ENCODE measurements at places on chromosomes 16 and 17. TPM values are rescaled to one million over a fixed set of nuclear protein-coding genes. Genes with fewer than 3 reads are reported as not detected.

DNA sequence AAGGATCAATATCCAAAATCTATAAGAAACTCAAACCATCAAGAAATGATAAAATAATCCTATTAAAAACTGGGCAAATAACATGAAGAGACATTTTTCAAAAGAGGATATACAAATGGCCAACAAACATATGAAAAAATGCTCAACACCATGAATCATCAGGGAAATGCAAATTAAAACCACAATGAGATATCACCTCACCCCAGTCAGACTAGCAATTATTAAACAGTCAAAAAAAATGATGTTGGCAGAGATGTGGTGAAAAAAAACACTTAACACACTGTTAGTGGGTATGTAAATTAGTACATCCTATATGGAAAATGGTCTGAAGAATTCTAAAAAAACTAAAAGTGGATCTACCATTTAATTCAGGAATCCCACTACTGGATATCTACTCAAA is 379.0 kb upstream of the SOX9 start:
- no peak for DNase-seq

DNA sequence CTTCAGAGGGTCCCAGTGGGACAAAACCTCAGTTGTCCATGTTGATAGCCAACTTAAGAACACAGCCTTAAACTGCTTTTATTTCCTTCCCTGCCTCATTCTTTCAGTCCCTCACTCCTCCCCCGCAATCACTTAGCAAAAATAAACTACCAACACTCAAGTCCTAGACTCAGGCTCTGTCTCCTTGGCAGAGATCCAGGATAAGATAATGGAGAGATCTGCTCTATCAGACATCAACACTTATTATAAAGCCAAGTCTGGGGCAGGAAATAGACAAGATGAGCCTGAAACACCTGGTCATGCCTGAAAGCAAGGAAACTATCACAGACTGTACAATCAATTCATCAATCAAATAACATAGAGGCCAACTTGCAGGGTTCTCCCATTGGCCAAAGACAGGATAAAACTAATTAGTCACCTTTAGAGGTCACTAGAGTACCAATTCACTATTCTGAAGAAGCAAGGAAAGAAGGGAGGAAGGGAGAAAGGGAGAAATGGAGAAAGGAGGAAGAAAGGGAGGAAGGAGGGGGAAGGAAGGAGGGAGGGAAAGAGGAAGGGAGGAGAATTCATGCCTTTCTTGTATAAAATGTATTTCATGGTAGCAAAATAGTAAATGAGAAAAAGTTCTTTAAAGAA is 15.7 kb downstream of the HYDIN start:
- DNase-seq, result no peak

- DNase-seq, result no peak
Observed at GRCh38 chr17:18977021-18977420, 25.1 kb downstream of the SLC5A10 start.

- no peak for DNase-seq
Observed at GRCh38 chr17:72788950-72789585, 303.4 kb downstream of the SLC39A11 start.

- DNase-seq, result no peak
Observed at GRCh38 chr16:86176462-86176861, 277.5 kb downstream of the IRF8 start.

DNA sequence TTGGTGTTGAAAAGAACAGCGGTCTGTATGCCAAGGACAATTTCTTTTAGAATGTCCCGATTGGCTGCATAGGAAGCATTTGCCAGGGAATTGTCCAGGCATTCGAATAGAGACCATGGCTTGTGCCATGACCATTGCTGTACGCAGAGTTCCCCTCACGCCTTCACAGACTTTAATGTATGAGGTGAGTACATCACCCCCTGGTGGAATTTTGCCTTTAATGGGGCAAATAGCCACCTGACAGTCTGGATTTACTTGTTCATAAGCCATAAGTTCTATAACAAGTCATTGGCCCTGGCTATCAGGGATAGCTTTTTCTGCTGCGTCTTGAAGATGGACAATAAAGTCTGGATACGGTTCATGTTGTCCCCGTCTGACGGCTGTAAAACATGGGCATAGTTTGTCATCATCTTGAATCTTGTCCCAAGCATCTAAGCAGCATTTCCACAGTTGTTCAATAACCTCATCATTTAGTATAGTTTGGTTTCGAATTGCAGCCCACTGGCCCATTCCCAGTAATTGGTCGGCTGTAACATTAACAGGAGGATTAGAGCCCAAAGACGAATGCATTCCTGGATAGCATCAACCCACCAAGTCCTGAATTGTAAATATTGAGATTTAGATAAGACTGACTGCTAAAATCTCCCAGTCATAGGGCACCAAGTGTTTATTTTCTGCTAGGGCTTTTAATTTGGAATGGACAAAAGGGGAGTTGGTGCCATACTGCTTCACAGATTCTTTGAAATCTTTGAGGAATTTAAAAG is 67.7 kb upstream of the ARL4D start:
- DNase-seq, result no peak

DNA sequence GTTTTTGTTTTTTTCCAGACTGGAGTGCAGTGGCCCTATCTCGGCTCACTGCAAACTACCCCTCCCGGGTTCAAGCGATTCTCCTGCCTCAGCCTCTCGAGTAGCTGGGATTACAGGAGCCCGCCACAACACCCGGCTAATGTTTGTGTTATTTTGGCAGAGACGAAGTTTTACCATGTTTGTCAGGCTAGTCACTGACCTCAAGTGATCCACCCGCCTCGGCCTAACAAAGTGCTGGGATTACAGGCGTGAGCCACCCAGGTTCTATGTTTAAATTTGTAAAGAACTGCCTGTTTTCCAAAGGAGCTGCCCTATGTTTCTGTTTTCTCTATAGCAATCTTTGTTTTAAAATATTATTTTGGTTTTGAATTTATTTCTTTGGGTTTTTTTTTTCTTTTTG is 13.8 kb upstream of the C16orf87 start:
- no peak for DNase-seq

DNA sequence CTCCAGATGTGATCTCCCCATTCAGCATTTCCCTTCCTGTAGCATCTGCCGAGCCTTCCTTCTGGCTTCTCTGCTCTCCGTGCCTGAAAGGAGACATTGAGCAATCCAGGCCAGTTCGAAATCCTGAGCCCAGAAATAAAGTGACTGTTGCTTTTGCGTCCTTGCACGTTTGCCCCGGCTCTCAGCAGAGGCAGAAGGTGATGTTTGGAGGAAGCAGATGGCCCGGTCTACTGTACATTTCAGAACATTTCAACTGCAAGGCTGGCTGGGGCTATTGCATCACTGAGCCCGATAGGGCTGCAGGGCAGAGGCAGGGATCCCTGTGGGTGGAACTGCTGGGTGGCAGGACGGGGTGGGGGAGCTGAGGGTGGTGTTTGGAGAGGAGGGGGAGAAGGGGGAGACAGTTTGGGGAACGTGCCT is 29.4 kb downstream of the IRF8 start:
- no peak for DNase-seq

DNA sequence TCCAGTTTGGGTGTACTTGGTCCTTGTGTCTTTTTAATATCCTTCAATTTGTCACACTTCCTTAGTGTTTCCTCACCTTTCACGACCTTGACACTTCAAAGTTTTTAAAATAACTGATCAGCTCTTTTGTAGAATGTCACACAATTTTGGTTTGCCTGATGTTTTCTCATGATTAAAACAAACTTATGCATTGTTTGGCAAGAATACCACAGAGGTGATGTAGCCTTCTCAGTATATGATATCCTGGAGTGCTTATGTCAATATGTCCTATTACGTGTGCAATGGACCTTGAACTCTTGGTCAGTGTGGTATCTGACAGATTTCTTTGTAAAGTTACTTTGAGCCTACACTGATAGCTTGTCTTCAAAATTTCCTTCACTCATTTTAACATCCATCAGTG is 297.4 kb downstream of the CNTNAP4 start:
- no peak for DNase-seq

COL1A1 gene
- 4.7 TPM for total RNA-seq

GGT6 gene
- 0.31 TPM for total RNA-seq

GP1BA gene
- total RNA-seq, result not detected

USP31 gene
- 24.2 TPM for total RNA-seq
